CD4-positive, alpha-beta T cell treated with Interleukin-17A for 1 hour (primary cell): ENCODE measurements at places on chromosomes 12 and 14.

- DNase-seq, result no peak
Observed at GRCh38 chr14:98408713-98409112, 863.3 kb downstream of the BCL11B start.

- no peak for DNase-seq
Observed at GRCh38 chr12:104134882-104135281, 3.1 kb downstream of the NFYB start.

GRCh38 chr12:121632069-121632970, 6.0 kb downstream of the ORAI1 start:
- no peak for DNase-seq

- no peak for DNase-seq
Observed at GRCh38 chr12:32089156-32089555, 17.5 kb upstream of the BICD1 start.

- DNase-seq, result no peak
Observed at GRCh38 chr14:33490555-33490954, 460.3 kb downstream of the EGLN3 start.

DNA sequence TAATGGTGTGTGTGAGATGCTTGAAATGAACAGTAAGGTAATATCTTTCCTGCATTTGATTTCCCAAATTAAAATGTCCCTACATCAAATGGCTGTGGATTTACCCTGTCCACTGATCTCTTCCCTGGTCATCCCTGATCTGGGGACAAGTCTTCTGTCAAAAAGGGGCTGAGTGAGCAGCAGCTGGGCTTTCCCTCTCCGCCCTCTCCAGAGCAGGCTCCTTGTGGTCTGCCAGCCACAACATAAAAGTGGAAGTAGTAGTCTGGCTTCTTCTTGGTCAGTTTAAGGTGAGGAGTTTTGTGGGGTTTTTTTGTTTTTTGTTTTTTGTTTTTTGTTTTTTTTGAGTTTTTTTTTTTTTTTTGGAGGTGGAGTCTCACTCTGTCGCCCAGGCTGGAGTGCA, 25.2 kb upstream of the PLXNC1 start:
- DNase-seq, result no peak
